GM19239 (cell line): ENCODE measurements at places on chromosomes 11 and 22.

DNA sequence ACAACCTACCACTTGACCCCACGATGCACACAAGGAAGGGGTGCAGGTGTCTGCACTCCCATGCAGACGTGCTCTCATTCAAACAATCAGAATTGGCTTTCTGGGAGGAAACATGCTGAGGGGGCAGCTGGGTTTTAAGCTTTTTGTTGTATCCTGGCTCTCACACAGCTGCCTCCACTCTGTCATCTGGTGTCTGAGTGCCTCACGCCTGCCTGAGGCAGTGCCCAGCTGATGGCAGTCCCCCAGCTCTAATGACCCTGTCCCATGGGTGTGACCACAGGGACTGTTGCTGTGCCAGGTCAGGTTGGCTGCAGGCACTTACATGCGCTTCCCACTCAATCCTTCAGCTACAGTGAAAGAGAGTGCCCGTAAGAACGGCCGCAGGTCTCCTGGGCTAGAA is 53.7 kb downstream of the ARFGAP3 start:
- DNase-seq: no peak

DNA sequence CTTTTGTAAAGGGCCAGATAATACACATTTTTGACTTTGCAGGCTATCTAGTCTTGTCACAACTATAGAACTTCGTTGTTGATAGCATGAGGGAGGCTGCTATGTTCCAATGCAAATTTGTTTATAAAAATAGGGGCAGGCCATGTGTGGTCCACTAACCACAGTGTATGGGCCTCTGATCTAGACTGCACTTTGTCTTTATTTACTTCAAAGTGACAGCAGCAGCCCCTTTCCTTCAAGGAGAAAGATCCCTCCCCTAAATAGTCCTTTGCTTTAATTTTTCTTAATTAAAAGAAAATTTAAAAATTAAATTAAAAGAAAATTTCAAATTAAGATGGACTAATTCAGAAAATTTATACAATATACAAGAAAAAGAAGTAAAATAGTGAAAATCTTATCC is 49.5 kb upstream of the OR9Q1 start:
- DNase-seq: no peak

GRCh38 chr11:119743006-119743405 is 14.0 kb upstream of the NECTIN1 start:
- no peak for DNase-seq

DNA sequence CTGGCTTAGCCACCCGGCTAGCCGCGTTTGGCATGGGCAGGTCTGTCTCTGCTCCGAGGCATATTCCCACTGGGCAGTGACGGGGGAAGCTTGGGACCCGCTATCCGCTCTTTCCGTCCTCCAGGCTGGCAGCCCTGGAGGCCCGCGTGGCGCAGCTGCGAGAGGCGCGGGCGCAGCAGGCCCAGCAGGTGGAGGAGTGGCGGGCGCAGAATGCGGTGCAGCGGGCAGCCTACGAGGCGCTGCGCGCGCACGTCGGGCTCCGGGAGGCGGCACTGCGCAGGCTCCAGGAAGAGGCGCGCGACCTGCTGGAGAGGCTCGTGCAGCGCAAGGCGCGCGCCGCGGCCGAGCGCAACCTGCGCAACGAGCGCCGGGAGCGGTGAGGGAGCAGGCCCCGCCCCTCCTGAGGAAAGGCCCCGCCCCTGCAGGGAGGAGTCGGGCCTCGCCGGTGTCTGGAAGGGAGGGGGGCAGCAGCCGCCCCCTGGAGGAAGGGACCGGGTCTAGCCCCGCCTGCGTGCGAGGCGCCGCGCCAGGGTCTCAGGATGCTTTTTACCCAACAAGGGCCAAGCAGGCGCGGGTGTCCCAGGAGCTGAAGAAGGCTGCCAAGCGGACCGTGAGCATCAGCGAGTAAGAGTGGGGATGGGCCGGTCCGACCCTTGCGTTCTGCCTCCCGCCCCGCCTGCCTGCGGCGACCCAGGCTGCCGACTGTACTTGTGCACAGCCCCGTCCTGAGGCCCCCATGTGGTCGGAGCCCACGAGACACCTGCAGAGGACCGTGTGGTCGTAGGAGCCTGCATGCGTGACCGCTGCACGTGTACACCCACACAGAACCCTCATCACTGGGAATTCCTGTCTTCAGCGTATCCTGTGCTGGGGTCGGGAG is 7.9 kb downstream of the ATG16L2 start:
- DNase-seq: no peak

- no peak for DNase-seq
These were observed 793.6 kb downstream of the DLG2 start for GRCh38 chr11:84833488-84834088.

DNA sequence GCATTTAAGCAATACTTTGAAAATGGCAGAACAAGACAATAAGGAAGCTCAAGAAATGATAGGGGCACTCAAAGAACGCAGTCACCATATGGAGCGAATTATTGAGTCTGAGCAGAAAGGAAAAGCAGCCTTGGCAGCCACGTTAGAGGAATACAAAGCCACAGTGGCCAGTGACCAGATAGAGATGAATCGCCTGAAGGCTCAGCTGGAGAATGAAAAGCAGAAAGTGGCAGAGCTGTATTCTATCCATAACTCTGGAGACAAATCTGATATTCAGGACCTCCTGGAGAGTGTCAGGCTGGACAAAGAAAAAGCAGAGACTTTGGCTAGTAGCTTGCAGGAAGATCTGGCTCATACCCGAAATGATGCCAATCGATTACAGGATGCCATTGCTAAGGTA is 51.9 kb downstream of the SPECC1L start:
- DNase-seq: no peak

DNA sequence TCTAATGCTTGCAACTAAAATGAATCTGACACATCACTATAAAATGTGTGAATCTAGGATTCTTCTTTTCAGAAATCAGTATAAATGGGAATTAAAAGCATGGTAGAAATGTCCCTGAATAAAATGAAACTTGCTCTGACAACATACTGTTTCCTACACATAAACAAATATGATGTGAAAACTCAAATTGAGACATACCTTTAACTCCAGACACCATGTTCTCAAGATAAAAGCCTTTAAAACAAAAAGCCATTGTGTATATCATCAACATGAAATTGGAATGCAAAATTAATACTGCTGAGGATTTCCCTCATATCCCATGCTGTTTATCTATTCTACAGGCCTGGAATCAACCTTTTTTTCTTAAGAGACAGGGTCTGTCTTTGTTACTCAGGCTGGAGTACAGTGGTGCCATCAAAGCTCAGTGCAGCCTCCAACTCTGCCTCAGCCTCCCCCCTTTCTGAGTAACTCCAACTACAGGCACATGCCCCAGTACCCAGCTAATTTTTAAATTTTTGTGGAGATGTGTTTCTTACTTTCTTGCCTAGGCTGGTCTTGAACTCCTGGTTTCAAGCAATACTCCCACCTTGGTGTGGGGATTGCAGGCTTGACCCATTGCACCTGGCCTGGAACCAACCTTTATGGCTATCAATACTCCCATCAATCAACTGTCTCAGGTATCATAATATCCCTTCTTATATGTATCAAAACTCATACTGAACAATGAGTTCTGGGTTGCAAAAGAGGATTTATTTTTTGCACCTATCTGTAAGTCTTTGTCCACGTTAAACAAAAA is 6.7 kb downstream of the TAF1D start:
- no peak for DNase-seq

GRCh38 chr22:30062259-30062658 is 18.0 kb upstream of the HORMAD2 start:
- no peak for DNase-seq
